ENCODE measurements at places on chromosomes 4 and X.

DNA sequence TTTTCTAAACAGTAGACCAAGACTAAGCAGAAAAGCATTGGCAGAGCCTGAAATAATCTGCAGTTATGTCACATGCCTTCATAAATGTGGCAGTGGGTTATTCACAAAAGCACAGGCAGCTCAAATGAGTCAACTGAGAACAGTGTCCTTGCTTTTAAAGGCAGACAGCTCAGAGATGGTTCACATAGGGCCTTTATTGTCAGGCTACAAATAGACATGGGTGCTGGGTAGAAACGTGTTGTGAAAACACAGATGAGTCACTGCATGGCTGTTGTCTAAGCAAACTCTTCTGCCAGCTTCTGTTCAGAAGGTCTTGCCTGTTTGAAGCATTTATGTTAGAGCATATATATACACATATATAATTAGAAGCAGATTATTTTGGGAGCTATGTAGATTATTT, 118.0 kb downstream of the SLC4A4 start:
- DNase-seq, result no peak

DNA sequence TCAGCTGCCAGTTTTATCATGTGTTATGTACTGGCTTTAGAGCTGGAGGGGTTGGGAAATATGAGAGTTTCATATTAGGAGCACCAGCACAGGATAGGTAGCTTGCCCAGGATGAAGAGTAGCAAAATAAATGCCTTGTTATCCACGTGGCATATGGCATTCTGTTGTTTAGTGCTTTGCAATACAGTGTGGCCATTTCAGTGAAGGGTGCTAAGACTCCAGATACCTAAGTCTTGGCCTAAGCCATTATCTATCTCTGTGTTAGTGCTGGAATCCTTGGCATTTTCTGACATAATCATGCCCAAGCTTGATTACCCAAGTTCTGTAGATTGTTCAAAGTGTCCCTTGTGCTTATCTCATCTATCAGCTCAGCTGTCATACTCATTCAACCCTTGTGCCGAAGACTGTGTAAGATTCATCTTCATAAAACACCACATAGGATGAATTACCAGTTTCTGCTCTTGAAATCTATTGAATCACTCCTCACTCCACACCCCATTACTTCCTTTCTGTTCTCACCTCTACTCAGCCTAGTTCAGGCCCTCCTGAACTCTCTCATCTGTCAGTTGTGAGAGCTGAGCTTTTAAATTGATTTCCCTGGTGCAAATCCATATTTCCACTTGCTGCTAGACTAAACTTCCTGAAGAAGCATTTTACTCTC, 73.5 kb downstream of the CLCN5 start:
- no peak for DNase-seq

GRCh38 chrX:3052860-3053259, 11.6 kb downstream of the ARSF start:
- DNase-seq, result no peak

DNA sequence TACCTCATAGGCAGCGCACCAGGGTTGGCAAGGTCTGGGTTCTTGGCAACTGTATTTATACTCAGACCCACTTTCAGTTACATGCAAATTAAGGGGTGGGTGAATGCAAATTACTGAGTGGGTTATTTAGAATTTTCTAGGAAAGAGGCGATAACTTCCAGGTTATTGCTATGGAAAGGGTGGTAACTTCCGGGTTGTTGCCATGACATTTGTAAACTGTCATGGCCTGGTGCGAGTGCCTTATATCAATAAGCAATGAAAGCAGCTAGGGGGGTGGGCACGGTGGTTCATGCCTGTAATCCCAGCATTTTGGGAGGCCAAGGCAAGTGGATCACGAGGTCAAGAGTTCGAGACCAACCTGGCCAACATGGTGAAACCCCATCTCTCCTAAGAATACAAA, 57.5 kb upstream of the SLC7A3 start:
- DNase-seq, result no peak

GRCh38 chrX:12469296-12469695, 321.9 kb upstream of the PRPS2 start:
- DNase-seq, result no peak

DNA sequence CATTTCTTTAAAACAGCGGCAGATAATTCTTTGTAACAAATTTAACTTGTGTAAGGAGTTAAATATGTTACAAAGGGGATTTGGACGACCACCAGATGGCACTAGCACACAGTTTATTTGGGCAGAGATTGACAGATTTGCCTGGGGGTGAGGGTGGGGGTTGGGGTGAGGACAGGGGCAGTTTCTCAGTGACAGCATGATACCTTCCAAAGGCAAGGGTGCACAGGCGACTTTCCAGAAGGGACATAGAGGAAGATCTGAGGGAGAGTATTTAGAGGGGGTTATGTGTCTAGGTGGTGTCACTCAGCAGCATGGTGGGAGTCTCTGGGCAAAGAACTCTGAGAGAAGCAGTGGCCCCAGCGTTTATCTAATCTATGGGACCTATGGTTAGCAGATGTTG, 9.6 kb upstream of the TMA16 start:
- peak; percentile 43 for DNase-seq

GRCh38 chr4:37659696-37660095, 26.5 kb downstream of the RELL1 start:
- DNase-seq, result no peak

GRCh38 chr4:73434311-73434710, 1.7 kb upstream of the AFP start:
- no peak for DNase-seq

- DNase-seq, result no peak
Measured at GRCh38 chr4:76302826-76303438, 3.6 kb upstream of the STBD1 start.

- no peak for DNase-seq
Measured at GRCh38 chrX:23372220-23372902, 37.7 kb downstream of the PTCHD1 start.

GRCh38 chr4:113893546-113893945, 85.9 kb downstream of the ARSJ start:
- DNase-seq, result no peak

Data from colonic mucosa (tissue), 4 donors.